ENCODE measurements at places on chromosomes 1 and 21. TPM values are rescaled to one million over a fixed set of nuclear protein-coding genes. Genes with fewer than 3 reads are reported as not detected.

- no peak for DNase-seq
Measured at GRCh38 chr1:228830954-228831481, 95.7 kb downstream of the RHOU start.

DNA sequence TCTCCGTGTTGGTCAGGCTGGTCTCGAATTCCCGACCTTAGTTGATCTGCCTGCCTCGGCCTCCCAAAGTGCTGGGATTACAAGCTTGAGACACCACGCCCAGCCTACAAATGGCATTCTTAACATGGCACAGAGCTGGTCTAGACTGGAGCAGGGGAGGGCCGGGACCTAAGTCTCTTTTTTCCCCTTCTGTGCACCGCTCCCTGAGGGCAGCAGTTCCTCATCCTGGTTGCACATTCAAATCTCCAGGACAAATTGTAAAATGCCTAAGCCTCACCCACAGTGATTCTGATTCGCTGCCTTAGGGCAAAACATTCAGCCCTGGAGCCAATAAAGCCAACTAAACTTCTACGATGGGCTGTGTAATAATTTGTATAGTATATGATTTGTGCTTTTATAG lies 10.1 kb upstream of the AVPR1B start:
- no peak for DNase-seq

GRCh38 chr1:81833722-81834121 lies 33.0 kb downstream of the ADGRL2 start:
- no peak for DNase-seq

DNA sequence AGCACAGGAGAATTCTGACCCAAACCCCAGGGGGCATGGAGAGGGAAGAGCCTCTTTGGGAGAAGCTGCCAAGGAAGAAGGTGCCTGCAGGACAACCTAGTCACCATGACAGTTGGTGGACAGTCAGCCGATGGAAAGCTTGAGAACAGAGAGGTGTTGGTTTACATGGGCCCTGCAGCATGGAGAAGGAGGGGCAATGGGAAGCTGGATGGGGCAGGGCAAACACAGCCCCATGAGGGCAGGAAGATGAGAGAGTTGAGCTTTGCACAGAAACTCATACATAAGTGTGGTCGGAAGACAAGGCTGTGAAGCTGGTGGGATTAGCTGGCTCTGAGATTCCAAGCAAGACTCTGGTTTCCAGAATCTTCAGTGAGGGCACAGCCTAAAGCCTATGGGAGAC lies 6.6 kb upstream of the SLC5A9 start:
- no peak for DNase-seq

- peak; percentile 48 for DNase-seq
Measured at GRCh38 chr1:21239221-21239620, 51.0 kb downstream of the ECE1 start.

GRCh38 chr1:183636334-183636682 lies 725 bp upstream of the ARPC5 start:
- no peak for DNase-seq

DNA sequence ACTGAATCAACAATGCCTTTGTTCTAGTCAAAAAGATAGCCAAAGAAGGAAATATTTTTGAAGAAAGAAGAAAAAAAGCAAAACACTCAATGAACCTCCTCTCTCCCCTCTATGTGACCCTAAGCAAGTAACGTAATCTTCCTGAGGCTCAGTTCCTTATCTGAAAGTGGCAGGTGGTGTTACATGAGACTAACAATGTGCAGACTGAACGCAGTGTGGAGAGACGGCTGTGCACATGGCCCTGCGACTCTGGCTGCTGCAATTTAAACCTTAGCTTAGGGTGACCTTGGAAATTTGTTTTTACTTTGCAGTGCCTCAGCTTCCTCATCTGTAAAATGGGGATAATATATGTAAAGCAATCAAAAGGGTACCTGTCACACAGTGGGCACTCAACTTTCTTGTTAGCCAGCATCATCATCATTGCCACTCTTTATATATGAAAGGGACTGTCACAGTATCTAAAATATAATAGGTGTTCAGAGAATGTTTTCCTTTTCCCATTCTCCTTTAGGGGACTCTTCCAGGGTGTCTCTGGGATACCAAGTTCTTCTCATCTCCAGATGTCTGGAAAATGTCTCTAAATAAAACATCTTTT lies 100.1 kb upstream of the JUN start:
- DNase-seq, result peak; percentile 72

RNU1-3 gene
- total RNA-seq, result under 0.01 TPM

GUCA2B gene
- total RNA-seq, result not detected

Data from tongue (tissue), 3 donors.